ENCODE measurements at places on chromosomes 7 and 10.

DNA sequence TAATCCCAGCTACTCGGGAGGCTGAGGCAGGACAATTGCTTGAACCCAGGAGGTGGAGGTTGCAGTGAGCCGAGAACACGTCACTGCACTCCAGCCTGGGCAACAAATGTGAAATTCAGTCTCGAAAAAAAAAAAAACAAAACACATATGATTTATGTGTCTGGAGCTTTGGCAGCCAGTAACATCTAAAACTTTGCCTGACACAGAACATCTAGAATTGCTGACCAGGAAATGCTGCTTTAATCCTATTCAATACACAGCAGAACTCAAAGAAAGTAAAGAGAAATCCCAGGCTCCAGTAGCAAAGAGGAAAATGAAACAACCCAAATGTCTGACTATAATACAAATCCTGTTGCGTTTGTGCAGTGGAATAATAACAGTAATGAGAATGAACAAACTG, 4.5 kb upstream of the CCDC6 start:
- no peak for DNase-seq

- DNase-seq, result no peak
These were observed 252.5 kb downstream of the PTEN start for GRCh38 chr10:88115968-88116367.

- no peak for DNase-seq
These were observed 143.4 kb downstream of the CELF2 start for GRCh38 chr10:11161096-11161495.

DNA sequence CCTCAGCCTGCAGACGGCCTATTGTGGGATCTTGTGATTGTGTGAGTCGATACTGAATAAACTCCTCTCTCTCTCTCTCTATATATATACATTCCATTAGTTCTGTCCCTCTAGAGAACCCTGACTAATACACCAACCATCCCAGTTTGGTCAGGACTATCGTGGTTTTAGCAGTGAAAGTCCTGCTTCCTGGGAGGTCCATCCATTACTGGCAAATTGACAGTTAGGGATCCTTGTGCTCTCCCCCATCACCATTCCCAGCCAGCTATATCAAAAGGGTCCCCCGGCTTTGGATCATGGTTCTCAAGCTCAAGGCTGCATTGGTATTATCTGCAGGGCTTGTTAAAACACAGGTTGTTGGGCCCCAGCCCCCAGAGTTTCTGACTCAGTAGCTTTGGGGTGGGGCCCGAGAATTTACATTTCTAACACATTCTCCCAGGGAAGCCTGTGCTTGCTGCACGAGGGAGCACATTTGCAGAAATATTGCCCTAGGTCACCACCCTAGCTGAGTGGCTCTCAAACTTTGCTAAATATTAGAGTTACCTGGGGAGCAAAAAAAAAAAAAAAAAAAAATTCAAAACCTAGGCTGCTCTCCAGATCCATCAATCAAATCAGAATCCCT, 899.1 kb upstream of the AUTS2 start:
- DNase-seq, result no peak

DNA sequence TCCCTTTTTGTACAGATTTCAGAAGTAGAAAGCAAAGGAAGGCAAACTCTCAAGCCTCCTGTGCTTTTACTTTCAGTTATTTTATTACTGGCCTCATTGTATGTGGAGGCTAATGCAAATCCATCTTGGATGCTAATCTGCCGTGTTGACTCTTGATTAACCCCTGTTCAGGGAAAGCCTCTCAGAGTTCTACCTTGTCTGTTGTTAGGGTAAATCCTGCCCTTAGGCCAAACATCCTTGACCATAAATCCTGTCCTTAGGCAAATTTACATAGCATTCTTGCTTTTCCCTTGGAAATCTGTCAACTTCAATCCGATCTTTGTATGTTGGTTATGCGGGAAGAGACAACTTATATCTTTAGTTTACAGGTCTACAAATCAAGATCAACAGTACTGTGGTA, 709.9 kb upstream of the LRRTM3 start:
- no peak for DNase-seq

DNA sequence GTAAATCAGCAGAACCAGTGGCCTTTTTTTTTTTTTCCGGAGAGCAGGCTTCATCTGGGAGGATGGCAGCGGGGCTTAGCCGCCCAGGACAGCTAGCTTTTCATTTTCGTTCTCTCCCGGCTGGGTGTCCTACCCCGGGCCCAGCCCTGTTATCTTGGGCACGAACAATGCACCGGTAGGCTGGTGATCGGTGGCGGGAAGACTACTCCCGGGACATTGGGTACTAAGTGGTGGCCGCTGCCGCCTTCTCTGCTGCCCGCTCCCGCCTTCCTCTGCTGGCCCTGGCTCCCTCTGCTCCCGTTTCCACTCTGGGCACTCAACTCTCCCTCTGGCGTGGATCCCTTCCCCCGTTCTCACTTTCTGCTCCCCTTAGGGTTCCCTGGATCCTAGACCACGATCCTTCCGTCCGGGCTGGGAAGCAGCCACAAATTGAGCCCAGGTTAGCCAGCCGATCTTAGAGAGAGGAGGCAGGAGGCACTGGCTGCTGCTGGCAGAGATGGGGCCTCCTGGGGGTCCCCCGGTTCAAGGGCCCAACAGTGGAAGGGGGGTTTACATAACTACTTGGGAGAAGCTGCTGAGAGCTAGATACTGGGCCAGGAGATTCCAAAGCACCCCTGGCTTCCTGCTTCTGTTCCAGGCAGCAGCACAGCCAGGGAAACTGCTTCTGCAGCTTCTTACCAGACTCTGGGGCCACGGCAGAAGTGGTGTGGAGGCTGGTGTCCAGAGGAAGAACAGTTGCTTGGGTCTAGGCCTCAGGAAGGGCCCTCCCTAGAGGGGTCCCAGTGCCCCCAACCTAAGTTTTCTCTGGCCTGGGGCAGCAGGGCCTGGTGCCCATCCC, 1.8 kb downstream of the TLX1 start:
- DNase-seq, result no peak

DNA sequence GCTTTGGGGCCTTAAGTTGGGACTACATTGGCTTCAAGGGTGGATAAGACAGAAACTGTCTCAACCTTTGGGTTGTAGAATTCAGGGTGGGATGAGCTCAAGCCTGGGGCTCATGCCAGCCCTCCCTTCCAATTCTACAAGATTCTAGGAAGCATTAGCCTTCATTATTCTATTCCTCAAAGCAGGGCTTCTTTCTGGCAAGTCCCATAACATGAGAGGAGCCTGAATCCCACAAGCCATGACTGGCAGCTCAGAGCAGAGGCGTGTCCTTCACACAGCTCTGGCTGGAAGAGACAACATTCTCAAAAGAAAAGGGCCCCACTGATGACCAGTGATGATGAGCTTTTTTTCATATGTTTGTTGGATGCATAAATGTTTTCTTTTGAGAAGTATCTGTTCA, 187.6 kb downstream of the PLXNA4 start:
- no peak for DNase-seq

DNA sequence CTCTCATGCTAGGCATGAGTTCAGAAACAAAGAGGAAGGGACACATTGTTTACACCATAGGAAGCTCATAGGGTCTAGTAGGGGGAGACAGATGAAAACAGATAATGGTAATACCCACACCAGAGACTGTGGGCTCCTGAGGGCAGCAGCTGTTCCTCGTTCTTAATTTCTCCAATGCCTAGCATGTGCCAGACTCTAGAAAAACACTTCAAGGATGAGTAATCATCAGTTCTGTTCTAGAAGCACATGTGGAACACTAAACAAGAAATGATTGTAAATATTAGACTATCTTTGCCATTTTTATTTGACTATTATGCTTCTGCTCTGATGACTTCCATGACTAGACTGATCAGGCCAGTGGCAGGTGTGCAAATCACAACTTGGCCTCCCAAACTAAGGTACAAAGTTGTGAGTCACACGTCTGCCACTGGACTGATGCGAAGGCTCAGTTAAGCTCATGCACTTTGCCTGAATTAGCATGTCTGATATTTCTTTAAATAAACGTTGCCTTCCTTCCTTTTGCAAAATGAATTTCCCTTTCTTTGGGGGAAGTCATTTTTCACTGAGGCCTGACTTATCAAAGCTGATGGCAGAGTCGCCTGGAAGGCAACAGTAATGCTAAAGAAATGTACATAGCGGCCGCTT, 89.2 kb upstream of the FGL2 start:
- no peak for DNase-seq

- peak; percentile 40 for DNase-seq
These were observed 474.9 kb downstream of the PTPRN2 start for GRCh38 chr7:158112571-158113320.

GRCh38 chr7:11026452-11027359, 53.0 kb downstream of the PHF14 start:
- no peak for DNase-seq

DNA sequence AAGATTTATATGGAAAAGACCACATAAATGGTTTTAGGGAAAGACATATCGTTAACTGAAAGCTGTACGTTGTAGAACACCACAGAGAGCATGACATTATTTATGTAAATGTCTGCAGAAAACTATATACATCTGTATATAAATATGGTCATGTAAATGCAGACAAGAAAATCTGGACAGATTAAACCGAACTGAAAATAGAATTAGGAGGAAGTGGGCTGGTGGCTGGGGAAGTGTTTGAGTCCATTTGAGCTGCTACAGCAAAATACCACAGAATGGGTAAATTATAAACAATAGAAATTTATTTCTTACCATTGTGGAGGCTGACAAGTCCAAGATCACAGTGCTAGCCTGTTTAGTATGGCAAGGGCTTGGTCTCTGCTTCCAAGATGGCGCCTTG, 56.3 kb upstream of the USP6NL start:
- DNase-seq, result no peak

DNA sequence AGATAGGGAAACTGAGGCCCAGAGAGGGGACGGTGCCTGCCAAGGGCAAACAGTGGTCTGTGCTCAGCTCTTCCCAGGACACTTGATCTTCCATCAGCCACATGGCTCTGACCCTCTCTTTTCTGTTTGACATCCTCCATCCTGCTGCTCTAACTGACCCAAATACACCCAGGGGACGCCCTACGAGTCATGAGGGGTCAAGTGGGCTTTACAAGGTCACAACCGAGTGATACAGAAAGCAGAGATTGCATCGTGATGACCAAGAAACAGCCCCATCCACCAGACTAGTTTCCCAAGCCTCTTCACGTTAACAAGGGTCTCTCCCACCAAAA, 131.2 kb upstream of the UNC5B start:
- no peak for DNase-seq

DNA sequence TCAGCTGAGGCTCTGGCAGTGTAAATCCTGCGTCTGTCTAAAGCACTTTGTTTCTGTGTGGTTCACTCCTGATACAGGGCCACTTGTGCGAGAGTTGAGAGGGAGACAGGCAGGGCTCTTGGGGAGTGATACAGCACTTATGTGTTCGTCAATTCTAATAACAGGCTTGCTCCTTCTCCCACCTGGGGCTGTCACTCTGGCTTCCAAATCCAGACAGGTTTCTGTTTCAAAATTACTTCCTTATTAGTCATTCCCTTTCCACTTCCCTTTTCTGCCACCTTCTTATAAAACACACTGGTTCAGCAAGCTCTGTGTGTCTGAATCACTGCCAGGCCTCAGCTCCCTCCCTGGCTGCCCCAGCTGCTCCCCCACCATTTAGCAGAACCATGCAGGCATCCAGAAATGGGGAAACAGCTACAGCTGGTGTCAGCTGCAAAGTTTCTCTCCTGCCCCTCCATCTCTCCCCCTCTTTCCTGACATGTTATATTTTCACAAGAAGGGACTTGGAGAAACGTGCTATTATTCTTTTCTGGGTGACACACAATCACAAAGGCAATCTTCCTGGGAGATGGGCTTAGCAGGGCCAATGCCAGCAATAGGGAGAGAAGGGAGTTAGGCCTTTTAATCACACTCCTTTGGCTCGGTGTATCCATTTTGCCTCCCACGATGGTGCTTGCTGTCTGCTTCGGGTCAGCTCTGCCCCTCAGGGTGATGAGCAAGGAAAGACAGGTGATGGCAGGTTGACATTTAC, 58.4 kb upstream of the ZNRF2 start:
- no peak for DNase-seq

DNA sequence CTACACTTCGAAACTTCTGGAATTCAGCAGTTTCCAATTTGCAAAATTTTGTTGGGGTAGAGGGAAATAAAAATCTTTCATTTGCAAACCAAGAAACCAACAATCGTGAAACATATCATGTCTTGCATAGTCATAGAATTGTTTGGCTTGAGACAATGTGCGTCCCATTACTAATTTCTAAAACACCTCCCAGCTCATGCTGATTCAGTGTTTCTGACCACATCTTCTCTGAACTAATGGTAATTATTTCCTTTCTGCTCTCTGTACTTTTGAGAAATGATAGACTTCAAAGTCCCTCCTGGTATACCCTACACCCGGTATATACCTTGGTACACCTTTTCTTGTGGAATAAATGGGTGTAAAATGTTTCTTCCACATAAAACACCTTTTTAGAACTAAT, 41.8 kb upstream of the TSPAN13 start:
- DNase-seq, result no peak

DNA sequence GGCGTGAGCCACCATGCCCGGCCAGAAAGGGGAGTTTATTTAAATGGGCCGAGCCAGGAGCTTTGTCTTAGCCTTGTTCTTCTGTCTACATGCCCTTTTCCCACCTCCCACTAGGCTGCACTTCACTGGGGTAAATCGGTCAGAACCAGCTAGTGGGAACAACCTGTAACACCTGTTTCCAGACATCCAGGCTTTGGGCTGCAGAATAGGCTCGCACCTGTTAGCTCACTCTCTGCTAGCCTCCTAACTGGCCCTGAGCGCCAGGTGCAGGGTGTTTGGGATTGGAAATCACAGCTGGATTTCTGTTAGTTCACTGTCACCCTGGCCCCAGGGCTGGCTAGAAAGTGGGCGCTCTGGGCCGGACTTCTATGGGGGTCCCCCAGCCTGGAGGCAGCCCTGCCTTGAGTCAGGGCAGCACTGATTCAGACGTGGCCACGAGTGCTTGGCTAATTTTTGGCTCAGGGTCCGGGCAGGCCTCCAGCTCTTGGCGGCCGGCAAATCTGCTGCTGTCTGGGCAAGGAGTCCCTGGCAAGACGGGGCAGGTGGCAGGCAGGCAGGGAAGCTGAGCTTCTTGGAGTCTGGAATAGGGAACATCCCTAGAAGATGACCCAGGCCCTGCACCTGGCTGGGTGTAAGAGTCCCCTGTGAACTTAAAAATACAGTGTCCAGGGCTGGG, 48.6 kb downstream of the GTF2IRD1 start:
- no peak for DNase-seq

- DNase-seq, result no peak
These were observed 110.6 kb downstream of the BTRC start for GRCh38 chr10:101464599-101464998.

DNA sequence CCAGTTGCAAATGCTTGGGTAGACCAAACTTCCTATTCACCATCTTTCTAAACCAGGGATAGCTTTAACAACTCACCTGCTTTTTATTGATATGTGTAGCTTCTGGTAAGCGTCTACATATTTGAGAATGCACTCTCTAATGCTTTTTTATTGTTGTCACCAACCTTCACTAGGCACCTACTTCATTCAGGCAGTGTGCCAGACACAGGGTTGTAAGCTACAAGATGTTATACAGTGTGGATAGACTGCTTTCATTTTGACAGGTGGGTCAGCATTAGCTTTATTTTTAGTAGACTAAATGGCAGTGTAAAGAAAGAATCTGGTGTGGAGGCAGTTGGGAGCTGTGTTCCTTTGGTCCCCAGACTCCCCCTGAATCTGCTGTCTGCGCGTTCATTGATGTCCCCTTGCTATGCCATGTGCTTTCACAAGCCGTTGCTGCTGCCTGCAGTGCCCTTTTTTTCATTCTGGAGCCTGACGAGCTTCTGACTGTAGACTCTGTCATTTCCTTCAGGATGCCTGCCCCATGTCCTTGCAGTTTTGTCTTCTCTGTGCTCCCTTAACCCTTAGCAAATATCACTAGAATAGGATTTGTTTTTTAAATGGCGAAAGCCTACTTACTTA, 32.1 kb downstream of the NRF1 start:
- DNase-seq, result no peak

GRCh38 chr10:1735562-1735961, 1.8 kb downstream of the ADARB2 start:
- DNase-seq, result no peak
